ENCODE measurements at places on chromosomes 3 and 15. TPM values are rescaled to one million over a fixed set of nuclear protein-coding genes. Genes with fewer than 3 reads are reported as not detected.

Gene NUP210
- total RNA-seq = 43.3 TPM

Gene GP9
- total RNA-seq = not detected

- DNase-seq = no peak
These were observed 57.7 kb downstream of the FEM1B start for GRCh38 chr15:68335251-68335650.

GRCh38 chr15:27448986-27449385 lies 478.0 kb downstream of the GABRG3 start:
- peak; percentile 5 for DNase-seq

- DNase-seq = no peak
These were observed 102.2 kb downstream of the ERC2 start for GRCh38 chr3:56365905-56366640.

DNA sequence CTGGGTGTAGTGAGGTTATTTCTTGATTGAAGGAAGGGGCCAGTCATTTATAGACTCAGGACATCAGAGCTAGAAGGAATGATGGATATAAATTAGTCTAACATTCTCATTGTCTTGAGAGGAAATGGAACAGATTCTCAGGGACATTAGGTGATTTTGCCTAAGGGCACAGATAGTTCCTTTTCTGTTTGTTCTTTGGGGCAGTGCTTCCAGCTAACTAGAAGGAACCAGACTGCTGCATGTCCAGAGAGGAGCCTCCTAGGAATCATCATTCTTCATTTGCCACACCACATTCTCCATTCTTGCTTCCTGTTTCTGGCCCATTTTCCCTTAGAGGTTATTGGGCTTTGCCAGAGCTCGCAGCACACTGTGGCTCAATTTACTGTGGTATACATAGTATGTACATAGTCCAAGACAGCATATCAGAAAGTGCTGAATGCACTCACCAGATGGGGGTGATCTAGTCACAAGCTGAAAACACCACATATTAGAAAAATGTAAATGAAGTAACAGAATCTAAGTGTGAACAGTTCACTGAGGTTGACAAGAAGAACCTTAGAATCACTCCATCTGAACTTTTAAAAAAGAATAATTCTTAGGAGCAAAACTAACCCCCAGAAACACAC lies 62.7 kb upstream of the MYZAP start:
- DNase-seq = no peak
